H1 (cell line): ENCODE measurements at places on chromosomes 12 and 14.

DNA sequence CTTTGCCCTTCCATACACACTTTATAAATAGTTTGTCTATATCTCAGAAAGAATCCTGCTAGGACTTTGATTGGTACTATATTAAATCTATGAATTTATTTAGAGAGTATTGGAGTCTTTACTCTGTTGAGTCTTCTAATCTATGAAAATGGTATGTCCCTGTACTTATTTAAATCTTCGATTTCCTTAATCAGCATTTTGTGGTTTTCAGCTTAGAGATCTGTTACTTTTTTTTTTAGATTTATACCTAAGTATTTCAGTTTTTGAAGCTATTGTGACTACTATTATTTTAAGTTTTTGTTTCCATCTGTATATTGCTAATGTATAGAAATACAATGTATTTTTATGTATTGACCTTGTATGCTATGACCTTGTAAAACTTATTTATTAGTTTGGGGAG lies 13.4 kb upstream of the IFI27L2 start:
- DNase-seq: no peak

GRCh38 chr12:22518060-22518719 lies 26.2 kb downstream of the C2CD5 start:
- no peak for DNase-seq

DNA sequence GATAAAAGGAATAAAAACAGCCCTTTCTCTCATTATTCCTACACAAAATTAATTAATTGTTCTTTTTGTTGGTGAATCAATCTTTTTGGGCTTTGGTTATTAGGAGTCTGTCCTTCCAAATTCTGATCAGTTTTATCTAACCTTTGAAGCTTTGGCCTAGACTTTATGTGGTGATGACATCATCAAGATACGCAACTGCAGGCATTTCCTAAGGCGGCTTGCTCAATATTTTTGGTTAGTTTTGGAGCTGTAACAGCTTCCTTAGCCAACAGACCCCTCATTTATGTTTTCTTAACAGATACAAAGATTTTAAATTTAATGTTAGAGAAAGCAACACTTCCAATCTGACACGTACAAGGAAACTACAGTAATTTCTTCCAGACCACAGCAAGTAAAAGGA lies 87.8 kb upstream of the PDE3A start:
- DNase-seq: no peak

DNA sequence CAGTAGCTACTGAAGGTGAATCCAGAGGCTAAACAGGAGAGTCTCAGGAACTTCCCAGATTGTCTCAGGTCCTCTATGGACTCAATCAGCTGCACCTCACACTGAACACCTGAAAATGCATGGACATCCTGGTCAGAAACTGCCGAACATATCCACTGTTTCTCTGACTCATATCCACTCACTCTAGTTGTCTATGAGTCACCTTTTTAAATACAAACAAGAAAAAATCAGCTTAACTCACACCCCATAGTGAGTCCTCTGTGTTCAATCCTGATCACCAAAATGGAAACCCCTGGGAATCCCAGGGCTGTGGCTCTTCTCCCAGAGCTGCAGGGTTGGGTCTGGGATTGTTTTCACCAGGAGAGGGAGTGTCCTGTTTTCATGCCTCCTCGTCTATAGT lies 556.7 kb downstream of the TMEM121 start:
- DNase-seq: no peak

GRCh38 chr12:59977779-59978178 lies 381.9 kb downstream of the SLC16A7 start:
- no peak for DNase-seq

- peak; percentile 86 for DNase-seq
Observed at GRCh38 chr12:65121049-65121955, at the start of gene WIF1. WIF1 (minus strand) TSS chr12:65121305; CDS start chr12:65121191, 114 bp downstream.

- no peak for DNase-seq
Observed at GRCh38 chr14:53380052-53380866, 227.1 kb upstream of the DDHD1 start.

- no peak for DNase-seq
Observed at GRCh38 chr12:67509666-67510386, 138.7 kb upstream of the DYRK2 start.

- DNase-seq: no peak
Observed at GRCh38 chr14:55047301-55048053, 4.0 kb upstream of the MAPK1IP1L start.

GRCh38 chr12:22082190-22082701 lies 36.2 kb downstream of the CMAS start:
- DNase-seq: no peak

DNA sequence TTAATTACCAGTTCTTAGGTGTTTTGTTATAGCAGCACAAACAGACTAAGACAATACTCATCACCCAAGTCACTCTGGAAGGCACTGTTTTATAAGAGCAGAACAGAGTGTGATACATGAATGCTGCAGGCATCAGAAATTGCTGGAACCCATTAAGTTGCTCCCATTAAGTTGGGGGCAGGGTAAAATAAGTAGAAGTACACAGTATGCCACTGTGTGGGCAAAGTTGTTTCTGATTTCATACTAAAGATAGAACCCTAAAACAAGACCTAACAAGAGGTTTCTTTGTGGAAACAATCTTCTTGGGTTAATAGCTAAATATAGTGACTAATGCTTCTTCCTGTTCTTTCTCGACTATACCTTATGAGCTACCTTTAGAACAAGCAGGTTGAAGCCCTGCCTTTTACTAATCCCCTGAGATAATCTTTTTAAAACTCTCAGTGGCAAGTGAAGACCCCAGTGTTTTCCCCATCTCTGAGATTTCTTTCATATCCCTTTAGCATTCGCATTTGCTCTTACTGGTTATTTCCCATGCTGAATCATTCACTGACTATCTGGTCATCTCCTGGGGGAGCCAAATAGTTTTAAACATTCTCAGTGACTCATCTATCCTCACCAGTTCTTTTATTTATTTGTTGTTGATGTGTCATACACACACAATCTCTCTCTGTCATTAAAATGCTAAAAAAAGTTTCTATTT lies 52.3 kb downstream of the SOCS2 start:
- no peak for DNase-seq

GRCh38 chr14:59306775-59307174 lies 118.3 kb downstream of the DAAM1 start:
- no peak for DNase-seq

DNA sequence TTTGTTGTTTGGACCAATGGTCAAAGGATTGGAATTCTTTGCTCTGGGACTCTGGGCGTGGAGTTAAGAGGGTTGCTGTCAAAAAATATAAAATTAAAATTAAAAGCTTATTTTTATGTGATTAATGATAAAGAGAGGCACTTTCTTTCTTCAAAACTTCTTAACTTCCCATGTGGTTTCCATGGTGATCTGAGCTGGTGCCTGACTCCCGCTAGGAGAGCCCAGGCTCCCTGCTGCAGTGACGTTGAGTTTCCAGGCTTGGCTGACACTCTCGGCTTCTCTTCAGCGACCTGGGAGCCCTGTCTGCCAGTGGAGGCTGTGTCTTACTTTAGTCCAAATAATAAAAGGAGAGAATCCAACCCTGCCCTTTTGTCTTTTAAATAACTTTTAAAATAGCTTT lies 84.4 kb downstream of the GALC start:
- DNase-seq: no peak

DNA sequence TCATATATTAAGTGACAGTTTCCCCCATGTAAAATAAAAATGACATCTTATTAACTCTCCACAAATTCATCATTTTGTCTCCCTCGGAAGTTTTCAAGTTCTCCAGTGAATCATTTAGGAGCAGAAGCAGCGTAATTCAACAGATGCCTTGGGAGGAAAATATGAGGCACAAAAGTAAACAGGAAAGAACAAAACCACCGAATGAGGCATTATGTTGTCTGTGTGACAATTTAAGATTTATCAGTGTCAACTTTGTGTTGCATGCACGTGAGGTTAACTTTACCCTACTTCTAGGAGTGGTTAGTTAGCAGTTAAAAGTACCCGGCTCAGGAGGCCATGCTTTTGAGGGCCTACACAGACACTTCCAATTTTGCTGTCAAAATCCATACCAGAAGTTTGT lies 258.6 kb downstream of the IPO8 start:
- no peak for DNase-seq

- no peak for DNase-seq
Observed at GRCh38 chr12:122345042-122345441, 77.4 kb downstream of the CLIP1 start.

DNA sequence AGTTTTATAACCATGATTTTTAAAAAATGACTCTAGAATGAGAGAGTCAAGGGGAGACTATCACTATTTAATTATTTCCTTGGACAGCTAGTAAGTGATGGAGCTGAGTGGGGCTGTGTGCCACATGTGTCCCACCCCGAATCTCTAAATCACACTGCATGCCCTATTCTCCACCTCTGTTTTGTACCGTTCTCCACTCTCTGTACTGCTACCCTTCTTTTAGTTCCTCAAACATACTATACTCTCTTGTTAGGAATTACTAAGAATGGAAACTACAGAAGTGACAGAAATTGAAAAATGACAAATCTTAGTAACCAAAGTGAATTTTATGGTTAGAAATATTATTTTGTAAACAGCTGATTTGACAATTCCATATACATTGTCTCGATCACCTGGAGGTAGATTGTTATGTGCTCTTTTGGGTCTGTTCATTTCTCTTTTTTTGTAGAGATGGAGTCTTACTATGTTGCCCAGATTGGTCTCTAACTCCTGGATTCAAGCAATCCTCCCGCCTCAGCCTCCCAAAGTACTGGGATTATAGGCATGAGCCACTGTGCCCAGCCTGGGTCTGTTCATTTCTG lies 35.9 kb downstream of the SLC11A2 start:
- DNase-seq: no peak

- no peak for DNase-seq
Observed at GRCh38 chr12:109493090-109493489, 15.7 kb downstream of the UBE3B start.

GRCh38 chr12:108689314-108690190 lies 41.8 kb downstream of the CORO1C start:
- no peak for DNase-seq

DNA sequence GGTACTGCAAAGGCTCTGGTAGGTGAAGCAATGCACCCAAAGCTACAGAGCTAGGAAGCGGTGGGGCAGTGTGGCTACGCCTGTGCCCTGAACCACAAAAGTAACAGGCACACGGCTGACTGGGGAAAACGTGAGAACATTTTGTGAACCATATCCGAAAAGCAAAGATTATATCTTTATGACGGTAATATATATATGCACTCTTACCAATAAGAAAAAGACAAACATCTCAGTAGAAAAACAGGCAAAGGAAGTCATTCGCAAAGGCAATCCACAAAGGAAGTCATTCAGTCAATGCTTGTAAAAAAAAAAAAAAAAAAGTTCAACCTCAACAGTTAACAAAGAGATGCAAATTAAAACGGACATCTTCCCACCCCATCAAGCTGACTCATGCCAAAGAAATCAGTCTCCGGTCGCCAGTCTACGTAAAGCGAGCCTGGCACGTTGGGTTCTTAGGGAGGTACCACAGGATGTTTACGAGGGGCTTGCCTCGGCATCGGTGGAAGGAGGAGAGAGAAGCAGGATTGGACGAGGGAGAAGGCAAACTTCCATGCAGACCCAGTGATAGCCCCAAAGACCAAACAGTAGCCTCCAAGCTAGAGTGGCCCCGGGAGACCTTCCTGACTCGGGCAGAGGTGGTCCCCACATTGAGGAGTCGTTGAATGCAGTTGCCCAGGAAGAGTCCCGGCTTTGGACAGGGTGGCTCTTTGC lies 39.4 kb upstream of the PPP2R5C start:
- no peak for DNase-seq

DNA sequence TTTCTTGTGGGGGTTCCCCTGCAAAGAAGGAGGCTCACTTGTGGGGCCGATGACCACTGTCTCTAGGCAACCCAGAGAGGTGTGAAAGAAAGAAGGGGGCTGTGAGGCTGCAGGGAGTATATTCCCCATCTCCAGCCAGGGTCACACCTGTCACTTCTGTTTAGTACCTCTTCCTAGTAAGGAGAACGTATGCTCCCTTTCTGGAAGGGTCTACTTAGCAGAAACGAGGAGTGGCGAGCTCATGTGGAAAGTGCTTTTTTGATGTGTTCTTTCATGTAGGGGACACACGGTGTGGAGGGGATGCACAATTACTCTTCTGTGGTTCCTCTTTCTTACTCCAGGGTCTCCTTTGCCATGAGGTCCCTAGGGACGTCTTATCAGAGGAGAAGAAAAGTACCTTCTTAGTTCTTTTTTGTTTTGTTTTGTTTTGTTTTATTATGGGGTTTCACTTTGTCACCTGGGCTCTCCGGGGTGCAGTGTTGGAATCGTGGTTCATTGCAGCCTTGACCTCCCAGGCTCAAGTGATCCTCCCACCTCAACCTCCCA lies 58.3 kb downstream of the PRKCH start:
- no peak for DNase-seq

- DNase-seq: no peak
Observed at GRCh38 chr14:22460461-22461195, 128.4 kb downstream of the DAD1 start.

DNA sequence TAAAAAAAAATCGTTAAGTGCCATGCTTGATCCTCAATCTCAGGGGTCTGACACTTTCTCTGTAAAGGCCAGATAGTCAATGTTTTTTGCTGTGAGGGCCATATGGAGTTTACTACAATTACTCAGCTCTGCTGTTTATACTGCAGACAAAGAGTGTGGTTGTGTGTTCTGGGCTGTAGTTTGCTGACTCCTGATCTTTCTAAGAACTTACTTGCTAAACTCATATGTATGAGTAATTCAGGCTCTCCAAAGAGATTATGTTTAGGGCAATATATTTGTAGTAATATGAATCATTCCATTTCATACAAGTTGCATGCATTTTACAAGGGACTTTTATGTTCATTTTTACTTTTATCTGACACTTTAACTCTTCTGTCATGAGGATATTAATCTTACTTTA lies 188.2 kb downstream of the TMTC2 start:
- DNase-seq: no peak

DNA sequence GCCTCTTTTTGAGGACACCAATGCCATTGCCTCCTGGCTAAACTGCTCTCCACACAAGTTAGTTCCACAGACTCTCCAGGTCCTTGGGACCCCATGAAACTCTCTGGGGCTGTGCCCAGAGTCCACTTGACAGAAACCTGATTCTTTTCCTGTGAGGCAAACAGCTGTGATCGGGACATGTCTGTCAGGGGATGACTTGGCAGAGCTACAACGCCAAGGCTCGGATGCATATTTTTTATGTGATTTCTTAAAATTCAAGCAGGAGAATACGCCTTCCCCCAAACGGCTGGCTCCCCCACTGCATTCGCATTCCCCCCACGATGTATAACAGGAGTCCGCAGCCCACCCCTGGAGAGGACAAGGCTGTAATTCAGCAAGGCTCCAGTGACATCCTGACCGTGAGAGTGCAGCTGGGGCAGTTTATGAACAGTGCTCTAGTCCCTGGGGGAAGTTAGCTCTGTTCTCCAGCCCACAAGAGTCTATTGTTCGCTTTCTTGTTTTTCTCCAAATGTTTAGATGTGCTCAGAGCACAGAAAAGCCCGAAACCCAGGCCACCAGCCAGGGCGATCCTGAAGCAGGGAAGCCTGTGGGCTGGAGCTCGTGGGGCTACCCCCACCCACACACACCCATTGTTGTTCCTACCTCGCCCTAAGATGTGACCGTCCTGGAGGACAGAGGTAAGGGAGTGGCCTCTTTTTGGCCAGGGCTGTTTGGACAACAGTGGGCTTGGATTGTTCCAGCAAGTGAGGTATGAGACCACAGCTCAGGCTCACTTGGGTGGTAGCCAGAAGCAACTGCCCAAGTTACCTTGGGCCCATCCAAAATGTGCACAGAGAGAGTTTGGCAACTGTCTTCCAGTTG lies 159.5 kb downstream of the ZFP36L1 start:
- peak; percentile 38 for DNase-seq
